ENCODE measurements at places on chromosomes 2 and 18. TPM values are rescaled to one million over a fixed set of nuclear protein-coding genes. Genes with fewer than 3 reads are reported as not detected.

DNA sequence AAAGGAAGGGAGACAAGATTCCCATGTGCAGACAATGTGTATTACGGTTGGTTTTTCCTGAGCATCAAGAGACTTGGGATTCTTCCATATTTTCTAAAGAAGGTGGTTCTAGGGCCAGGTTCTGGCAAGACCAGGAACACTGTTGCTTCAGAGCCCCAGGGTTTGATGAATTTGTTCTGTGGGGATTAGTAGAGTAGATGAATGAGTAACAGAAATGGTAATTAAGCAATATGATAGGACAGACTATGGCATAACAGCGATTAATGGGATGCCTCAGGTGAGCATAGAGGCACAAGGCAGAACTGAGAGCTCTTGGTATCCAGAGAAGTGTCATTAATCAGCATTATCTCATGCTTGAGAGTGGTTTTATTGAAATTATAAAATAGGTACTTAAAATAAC lies 82.8 kb upstream of the PNPT1 start:
- peaks cover 5% of the 10 kb centered on the region for H3K27me3 ChIP-seq
- H3K27ac ChIP-seq, result no peak overlapping the region
- H3K4me3 ChIP-seq, result no peak overlapping the region
- H3K36me3 ChIP-seq, result no peaks in the 10 kb centered on the region

DNA sequence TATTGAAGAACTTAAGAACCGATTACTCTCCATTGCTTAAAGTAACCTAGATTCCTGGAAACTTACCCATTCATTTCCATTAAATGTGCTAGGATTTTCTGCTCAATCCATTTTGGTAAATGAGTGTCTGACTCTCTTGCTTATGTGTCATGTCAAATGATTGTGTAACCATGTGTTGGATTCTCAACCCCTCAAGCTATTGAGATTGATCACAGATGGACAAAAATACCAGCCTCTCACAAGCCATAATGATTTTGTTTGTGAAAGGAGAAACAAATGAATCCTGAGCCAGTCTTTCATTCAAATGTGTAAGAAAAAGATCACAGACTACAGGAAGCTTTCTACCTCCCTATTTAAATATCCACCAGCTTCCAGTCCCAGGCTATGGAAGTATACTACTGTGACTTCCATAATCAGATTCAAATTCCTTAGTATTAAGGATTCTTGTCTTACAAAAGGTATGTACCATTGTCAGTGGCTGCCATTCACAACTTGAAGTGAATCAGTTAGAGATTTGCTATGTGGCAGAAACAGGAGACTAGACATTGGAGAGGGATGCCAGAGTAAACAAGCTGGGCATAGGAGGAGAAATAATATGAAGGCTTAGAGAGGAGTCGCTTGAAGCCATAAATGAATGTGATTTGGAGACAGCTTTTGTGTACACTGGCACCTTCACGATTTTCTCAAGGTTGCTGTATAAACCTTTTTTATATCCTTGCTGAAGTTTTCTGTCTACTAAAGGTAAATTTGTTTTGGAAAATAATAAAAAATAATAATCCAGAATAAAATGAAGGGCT lies 498.5 kb upstream of the SETBP1 start:
- H3K36me3 ChIP-seq, result no peaks in the 10 kb centered on the region
- H3K27me3 ChIP-seq, result no peaks in the 10 kb centered on the region
- H3K27ac ChIP-seq, result no peak overlapping the region
- H3K4me3 ChIP-seq, result no peak overlapping the region
- H3K4me1 ChIP-seq, result no peaks in the 10 kb centered on the region

DNA sequence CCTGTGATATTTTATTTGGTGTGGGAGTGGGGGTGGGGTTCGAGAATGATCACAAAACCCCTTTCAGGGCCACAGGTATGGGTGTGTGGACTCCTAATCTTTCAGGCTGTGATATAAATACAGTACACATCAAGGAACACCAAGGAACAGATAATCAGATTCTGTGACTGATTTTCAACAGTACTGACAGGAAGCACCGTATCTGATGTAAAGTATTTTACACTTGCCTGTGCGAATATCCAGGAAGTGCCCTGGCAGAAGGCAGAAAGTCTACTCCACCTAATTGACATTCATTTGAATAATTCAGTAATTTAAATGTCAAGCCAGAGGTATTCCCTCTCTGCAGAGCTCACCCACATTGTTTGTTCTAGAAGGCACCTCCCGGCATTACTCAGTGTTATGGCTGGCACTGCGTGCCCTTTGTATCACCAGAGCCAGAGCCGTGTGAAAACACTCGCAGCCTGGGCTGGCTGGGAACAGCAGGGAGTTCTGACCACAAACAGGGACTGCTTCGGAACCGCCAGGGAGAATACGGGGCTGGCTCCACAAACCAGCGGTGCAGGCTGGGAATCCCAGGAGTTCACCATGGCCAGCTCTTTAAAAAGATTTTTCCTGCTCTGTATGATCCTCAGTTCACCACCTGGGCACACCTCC lies 91.8 kb downstream of the ACVR1 start:
- peak overlapping the region; percentile 63 for H3K27ac ChIP-seq
- no peak overlapping the region for H3K4me3 ChIP-seq
- peaks cover 34% of the 10 kb centered on the region for H3K4me1 ChIP-seq
- no peak for DNase-seq
- no peaks in the 10 kb centered on the region for H3K27me3 ChIP-seq

DNA sequence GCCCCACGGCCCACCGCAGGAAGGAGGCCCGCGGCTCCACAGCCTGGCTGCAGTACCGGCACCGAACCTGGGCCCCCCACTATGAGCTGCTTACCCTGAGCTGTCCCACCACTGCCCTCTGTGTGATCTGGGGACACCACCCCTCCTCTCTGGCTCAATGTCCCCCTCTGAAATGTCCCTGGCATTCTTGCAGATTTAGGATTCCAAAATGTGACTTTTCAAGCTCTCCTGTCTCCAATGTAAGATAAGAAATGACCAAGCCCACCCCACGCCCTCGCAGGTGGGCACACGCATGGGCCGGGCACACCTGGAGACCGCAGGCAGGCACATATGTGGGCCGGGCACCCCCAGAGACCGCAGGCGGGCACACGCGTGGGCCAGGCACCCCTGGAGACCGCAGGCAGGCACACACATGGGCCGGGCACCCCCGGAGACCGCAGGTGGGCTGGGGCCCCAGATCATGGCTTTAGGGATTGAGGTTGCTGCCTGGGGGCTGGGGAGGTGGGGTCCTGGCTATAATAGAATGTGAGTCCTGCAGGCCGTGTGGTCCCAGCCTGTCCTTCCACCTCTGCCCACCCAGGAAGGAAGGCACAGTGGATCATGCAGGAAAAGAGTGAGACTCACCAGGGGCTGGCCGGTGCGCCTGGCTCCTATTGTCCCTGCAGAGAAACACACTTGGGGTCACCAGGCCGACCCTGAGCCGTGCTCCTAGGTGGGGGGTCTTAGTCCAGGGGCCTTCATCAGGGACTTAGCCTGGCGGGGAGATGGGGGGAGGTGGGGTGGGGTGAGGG lies 7.2 kb downstream of the PDCD1 start:
- no peak overlapping the region for H3K4me3 ChIP-seq
- H3K36me3 ChIP-seq, result no peaks in the 10 kb centered on the region
- peaks cover 2% of the 10 kb centered on the region for H3K27me3 ChIP-seq
- no peak overlapping the region for H3K27ac ChIP-seq
- peak; percentile 11 for DNase-seq

GRCh38 chr2:99911736-99912135 lies 230.7 kb downstream of the AFF3 start:
- H3K27me3 ChIP-seq, result no peaks in the 10 kb centered on the region
- no peak overlapping the region for H3K4me3 ChIP-seq
- no peaks in the 10 kb centered on the region for H3K36me3 ChIP-seq
- no peaks in the 10 kb centered on the region for H3K4me1 ChIP-seq
- no peak overlapping the region for H3K27ac ChIP-seq

- H3K4me1 ChIP-seq, result no peaks in the 10 kb centered on the region
- no peak for DNase-seq
- no peak overlapping the region for H3K27ac ChIP-seq
- H3K27me3 ChIP-seq, result no peaks in the 10 kb centered on the region
- H3K4me3 ChIP-seq, result no peak overlapping the region
Measured at GRCh38 chr18:78893281-78894032, 86.2 kb upstream of the SALL3 start.

- H3K4me1 ChIP-seq, result no peaks in the 10 kb centered on the region
- no peak overlapping the region for H3K27ac ChIP-seq
- no peak overlapping the region for H3K4me3 ChIP-seq
- no peak for DNase-seq
- H3K36me3 ChIP-seq, result no peaks in the 10 kb centered on the region
- H3K27me3 ChIP-seq, result peaks cover 1% of the 10 kb centered on the region
Measured at GRCh38 chr2:20198001-20198400, 26.9 kb downstream of the SDC1 start.

The CDK5R2 gene
- not detected for total RNA-seq

The MMADHC gene
- 113 TPM for total RNA-seq

GRCh38 chr18:24014986-24015638 lies 558 bp downstream of the TTC39C start:
- H3K36me3 ChIP-seq, result peaks cover 39% of the 10 kb centered on the region
- H3K27ac ChIP-seq, result peak overlapping the region; percentile 83
- H3K4me3 ChIP-seq, result peak overlapping the region; percentile 88
- H3K4me1 ChIP-seq, result peaks cover 73% of the 10 kb centered on the region

DNA sequence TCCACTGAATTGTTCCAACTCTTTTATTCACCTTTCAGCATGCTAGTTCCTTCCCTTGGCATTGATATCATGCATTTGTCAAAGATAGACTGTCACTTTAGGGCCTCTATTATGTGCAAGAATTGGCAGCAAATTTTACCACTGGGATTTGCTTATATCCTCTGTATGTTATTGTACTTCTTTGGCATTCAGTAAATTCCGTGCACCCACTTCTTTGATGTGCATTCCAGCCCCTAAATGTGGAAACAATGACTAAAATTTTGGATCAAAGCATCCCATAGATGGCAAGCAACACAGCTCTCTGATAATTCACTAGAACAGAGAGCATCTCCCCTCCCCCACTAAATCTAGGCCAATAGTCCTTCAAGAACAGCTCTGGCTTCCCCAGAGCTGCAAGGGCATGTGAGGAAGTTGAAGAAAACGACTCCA lies 399.0 kb upstream of the HNRNPA3 start:
- DNase-seq, result no peak
- peaks cover 5% of the 10 kb centered on the region for H3K27me3 ChIP-seq
- no peaks in the 10 kb centered on the region for H3K36me3 ChIP-seq
- no peak overlapping the region for H3K4me3 ChIP-seq

The LRRTM1 gene
- not detected for total RNA-seq

GRCh38 chr2:126908721-126909177 lies 10.1 kb downstream of the TEX51 start:
- H3K36me3 ChIP-seq, result no peaks in the 10 kb centered on the region
- no peaks in the 10 kb centered on the region for H3K4me1 ChIP-seq
- no peak for DNase-seq
- peaks cover 3% of the 10 kb centered on the region for H3K27me3 ChIP-seq

- no peak for DNase-seq
- peak overlapping the region; percentile 80 for H3K27ac ChIP-seq
- no peak overlapping the region for H3K4me3 ChIP-seq
Measured at GRCh38 chr2:28681606-28682005, 70.0 kb upstream of the PPP1CB start.

DNA sequence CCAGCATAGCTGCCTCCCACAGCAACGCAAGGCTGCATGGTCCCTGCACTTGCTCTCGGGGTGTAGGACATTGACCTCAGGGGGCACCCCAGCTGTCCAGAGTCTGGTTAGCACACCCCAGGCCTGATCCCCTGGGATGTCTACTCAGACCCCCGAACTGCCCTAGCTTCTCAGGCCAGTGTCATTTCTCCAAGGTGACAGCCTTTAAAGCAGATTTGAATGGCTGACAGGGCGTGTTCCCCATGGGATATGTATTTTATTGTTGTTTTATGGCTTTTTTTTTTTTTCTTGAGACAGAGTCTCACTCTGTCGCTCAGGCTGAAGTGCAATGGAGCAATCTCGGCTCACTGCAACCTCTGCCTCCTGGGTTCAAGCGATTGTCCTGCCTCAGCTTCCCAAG lies 40.8 kb upstream of the PTMA start:
- peaks cover 21% of the 10 kb centered on the region for H3K4me1 ChIP-seq
- no peak overlapping the region for H3K4me3 ChIP-seq
- no peak overlapping the region for H3K27ac ChIP-seq
- H3K36me3 ChIP-seq, result no peaks in the 10 kb centered on the region
